ENCODE measurements at places on chromosomes 7 and 10.
A peak's percentile ranks its signal among the peaks of the same experiment; 100 is the strongest.

DNA sequence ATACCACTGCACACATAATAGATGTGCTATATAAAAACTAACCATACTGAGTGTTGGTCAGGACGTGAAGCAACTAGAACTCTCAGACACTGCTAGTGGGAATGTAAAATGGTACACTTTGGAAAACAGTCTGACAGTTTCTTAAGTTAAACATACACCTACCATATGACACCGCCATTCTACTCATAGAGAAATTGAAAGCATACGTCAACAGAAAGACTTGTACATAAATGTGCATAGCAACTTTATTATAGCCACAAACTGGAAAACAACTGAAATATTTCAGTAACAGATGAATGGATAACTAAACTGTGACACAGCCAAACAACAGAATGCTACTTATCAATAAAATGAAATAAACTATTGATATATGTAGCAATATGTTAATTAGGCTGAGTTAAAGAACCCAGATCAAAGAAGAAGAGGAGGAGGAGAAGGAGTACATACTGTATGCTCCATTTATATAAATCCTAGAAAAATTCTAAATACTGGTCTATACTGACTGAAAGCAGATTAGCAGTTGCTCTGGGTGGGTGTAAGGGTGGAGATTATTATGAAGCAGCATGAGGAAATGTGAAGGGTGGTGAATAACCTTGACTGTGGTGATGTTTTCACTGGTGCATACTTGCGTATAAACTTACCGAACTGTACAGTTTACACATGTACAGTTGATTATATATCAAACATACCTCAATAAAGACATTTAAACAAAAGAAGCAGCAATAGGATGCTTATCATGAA lies 48.6 kb downstream of the ARHGAP21 start:
- no peaks in the 10 kb centered on the region for H3K36me3 ChIP-seq
- no peak overlapping the region for H3K4me3 ChIP-seq
- no peak for DNase-seq
- no peaks in the 10 kb centered on the region for H3K27me3 ChIP-seq
- no peak overlapping the region for H3K27ac ChIP-seq

GRCh38 chr7:151875942-151876898 lies 695 bp downstream of the PRKAG2 start:
- peak overlapping the region; percentile 98 for H3K4me3 ChIP-seq
- H3K36me3 ChIP-seq, result no peaks in the 10 kb centered on the region
- no peaks in the 10 kb centered on the region for H3K27me3 ChIP-seq
- peak overlapping the region; percentile 93 for H3K27ac ChIP-seq
- DNase-seq, result peak; percentile 45

- H3K27me3 ChIP-seq, result no peaks in the 10 kb centered on the region
- peaks cover 5% of the 10 kb centered on the region for H3K4me1 ChIP-seq
- H3K36me3 ChIP-seq, result peaks cover 48% of the 10 kb centered on the region
- no peak for DNase-seq
- no peak overlapping the region for H3K4me3 ChIP-seq
- no peak overlapping the region for H3K27ac ChIP-seq
These were observed 9.4 kb downstream of the NUDT5 start for GRCh38 chr10:12186323-12186722.

GRCh38 chr7:26372249-26372648 lies 80.6 kb downstream of the SNX10 start:
- no peak for DNase-seq
- H3K27ac ChIP-seq, result no peak overlapping the region
- peaks cover 5% of the 10 kb centered on the region for H3K36me3 ChIP-seq
- H3K27me3 ChIP-seq, result no peaks in the 10 kb centered on the region
- H3K4me1 ChIP-seq, result peaks cover 12% of the 10 kb centered on the region
- no peak overlapping the region for H3K4me3 ChIP-seq

DNA sequence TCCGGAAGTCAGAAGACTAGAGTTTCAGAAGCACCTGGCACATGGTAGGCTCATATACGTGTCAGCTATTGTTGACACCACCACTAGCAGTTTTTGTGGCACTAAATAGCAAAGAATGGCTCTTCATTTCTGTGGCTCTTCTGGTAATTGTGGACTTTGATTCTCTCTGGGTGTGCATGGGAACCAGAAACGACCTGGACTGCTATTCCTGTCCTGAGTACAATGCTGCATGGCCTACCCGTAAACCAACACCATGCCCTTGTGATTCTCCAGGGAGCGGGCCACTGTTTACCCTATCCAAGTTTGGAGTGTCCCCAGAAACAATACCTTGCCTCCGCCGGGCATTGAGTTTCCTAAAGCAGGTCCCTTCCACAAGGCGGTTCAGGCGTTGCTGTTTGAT lies 162.9 kb upstream of the AOAH start:
- DNase-seq, result no peak
- H3K4me1 ChIP-seq, result no peaks in the 10 kb centered on the region
- H3K27ac ChIP-seq, result no peak overlapping the region
- H3K27me3 ChIP-seq, result no peaks in the 10 kb centered on the region
- H3K36me3 ChIP-seq, result peaks cover 68% of the 10 kb centered on the region
- no peak overlapping the region for H3K4me3 ChIP-seq

DNA sequence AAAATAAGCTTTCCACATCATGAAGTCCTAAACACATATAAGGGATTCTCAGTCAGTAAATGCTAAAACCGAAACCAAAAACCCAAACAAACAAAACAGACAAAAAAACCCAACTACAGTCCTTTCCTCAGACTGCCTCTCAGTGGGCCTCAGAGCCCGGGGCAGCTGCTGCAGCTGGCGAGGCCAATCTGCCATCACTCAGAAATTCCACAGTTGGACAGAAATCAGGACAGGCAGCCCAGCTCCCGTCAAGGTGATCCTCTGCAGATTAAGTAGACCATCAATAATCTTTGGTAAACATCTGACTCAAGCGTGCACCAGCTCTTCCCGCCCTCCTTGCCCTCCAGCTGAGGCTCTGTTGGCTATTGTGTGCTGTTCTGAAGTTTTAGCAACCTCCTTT lies 142.2 kb downstream of the ATXN7L1 start:
- H3K4me1 ChIP-seq, result no peaks in the 10 kb centered on the region
- no peaks in the 10 kb centered on the region for H3K36me3 ChIP-seq
- no peak for DNase-seq
- H3K27me3 ChIP-seq, result peaks cover 5% of the 10 kb centered on the region

- no peaks in the 10 kb centered on the region for H3K27me3 ChIP-seq
- peaks cover 14% of the 10 kb centered on the region for H3K36me3 ChIP-seq
- peak overlapping the region; percentile 95 for H3K4me3 ChIP-seq
- H3K4me1 ChIP-seq, result peaks cover 45% of the 10 kb centered on the region
- peak overlapping the region; percentile 99 for H3K27ac ChIP-seq
These were observed 1.3 kb upstream of the NAPEPLD start for GRCh38 chr7:103150192-103150591.

- no peak overlapping the region for H3K27ac ChIP-seq
- H3K27me3 ChIP-seq, result peaks cover 28% of the 10 kb centered on the region
- no peak overlapping the region for H3K4me3 ChIP-seq
- no peak for DNase-seq
These were observed 733.5 kb downstream of the ZWINT start for GRCh38 chr10:55627501-55628051.

GRCh38 chr7:154672659-154673415 lies 330.1 kb downstream of the PAXIP1 start:
- no peak for DNase-seq
- H3K27me3 ChIP-seq, result no peaks in the 10 kb centered on the region
- H3K27ac ChIP-seq, result no peak overlapping the region
- no peak overlapping the region for H3K4me3 ChIP-seq
